ENCODE measurements at places on chromosomes 12 and 14. TPM values are rescaled to one million over a fixed set of nuclear protein-coding genes. Genes with fewer than 3 reads are reported as not detected.

- peak overlapping the region; percentile 42 for H3K27ac ChIP-seq
- no peak overlapping the region for H3K4me3 ChIP-seq
- peaks cover 33% of the 10 kb centered on the region for H3K4me1 ChIP-seq
- DNase-seq = no peak
- H3K27me3 ChIP-seq = no peaks in the 10 kb centered on the region
Measured at GRCh38 chr12:108815875-108816594, 41.3 kb downstream of the SSH1 start.

GRCh38 chr14:50985124-50985858, 41.0 kb upstream of the PYGL start:
- no peak for DNase-seq
- H3K36me3 ChIP-seq = no peaks in the 10 kb centered on the region
- no peak overlapping the region for H3K27ac ChIP-seq

Gene CDH24
- 8.4 TPM for total RNA-seq

DNA sequence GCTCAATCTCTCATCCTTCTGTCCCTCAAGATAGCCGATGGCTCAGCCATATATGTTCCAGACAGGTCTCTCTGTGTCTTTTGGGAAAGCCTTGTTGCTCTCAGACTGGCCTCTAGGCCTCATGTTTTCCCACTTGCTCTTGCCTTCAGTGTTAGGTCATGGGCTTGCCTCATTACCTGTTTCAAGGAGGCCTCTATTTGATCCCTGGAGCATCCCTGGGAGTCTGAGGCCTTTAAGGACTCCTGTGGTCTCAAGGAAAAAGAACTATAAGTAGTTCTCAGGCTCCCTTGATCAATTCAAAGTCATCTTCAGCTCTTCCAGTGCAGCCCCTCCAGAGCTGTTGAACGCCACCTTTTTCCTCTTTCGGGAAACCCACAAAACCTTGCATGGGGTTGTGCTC, 47.9 kb downstream of the NTF3 start:
- no peaks in the 10 kb centered on the region for H3K36me3 ChIP-seq
- H3K4me1 ChIP-seq = no peaks in the 10 kb centered on the region
- no peak overlapping the region for H3K4me3 ChIP-seq
- peaks cover 6% of the 10 kb centered on the region for H3K27me3 ChIP-seq
- no peak overlapping the region for H3K27ac ChIP-seq
- DNase-seq = no peak

DNA sequence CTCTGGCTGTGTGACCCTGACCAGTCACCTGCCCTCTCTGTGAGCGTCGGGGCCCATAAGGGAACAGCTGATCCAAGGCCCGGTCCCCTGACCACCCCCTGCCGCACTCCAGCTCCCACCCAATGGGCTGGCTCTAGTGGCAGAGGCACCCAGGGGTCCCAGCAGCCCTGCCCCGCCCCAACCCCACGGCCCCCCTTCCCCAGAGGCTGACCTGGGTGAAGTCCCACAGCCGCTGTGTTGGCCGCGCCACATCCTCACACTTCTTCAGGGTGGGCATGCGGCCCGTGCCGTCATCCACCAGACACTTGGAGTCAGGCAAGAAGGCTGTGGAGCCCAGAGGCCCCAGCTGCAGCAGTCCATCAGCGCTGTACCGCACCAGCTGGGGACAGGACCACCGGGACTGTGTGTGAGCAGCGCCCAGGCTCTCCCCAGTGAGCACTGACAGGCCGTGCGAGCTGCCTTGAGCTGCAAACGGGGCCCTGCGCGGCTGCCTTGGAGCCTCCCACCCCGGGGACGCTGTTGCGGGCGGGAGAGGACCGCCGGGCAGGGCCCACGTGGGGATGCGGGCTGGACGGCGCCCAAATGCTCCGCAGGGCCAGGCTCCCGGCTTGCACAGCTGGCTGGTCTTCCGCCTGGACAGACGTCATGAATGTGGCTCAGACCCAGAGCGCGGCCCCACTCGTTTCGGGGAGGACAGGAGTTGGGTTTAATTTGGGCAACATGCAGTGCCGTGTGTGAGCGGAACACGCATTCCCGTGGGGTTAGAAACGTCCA, 53.5 kb downstream of the NOC4L start:
- no peak overlapping the region for H3K27ac ChIP-seq
- H3K36me3 ChIP-seq = no peaks in the 10 kb centered on the region
- H3K4me3 ChIP-seq = no peak overlapping the region
- no peaks in the 10 kb centered on the region for H3K4me1 ChIP-seq
- DNase-seq = no peak

DNA sequence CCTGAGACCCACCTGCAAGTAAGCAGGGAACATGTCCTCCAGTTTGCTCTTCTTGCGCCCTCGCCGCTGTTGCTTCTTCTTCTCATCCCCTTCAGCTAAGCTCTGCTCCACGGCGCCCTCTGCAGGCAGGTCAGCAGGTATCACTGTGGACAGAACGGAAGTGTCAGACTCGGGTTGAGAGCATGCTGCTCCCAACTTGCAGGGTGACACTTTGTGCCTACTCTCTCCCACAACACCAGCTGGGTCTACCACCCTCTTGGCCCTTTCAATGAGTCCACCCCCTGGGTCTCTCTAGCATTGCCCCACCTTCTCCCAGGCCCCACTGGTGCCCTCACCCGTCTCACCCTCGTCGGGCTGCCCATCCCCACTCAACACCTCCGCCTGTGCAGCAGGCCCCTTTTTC, 16.7 kb downstream of the KMT2D start:
- peaks cover 98% of the 10 kb centered on the region for H3K36me3 ChIP-seq
- peak; percentile 83 for DNase-seq
- no peaks in the 10 kb centered on the region for H3K4me1 ChIP-seq

DNA sequence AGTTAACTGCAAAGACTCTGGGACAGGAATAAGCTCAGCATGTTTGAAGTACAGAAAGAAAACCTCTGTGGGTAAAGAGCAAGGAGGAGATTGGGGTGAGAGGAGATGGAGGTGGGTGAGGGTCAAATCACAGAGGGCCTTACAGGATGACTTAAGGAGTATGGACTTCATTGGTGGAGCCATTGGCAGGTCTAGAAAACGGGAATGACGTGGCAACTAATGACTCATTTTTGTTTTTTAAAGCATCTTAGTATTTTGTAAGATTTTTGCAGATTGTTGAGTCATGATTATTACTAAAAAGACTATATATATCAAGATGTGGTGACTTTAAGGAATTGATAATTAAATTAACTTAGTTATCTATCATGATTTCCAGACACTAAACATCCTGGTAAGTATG, 18.5 kb downstream of the UTP20 start:
- no peaks in the 10 kb centered on the region for H3K27me3 ChIP-seq
- H3K4me1 ChIP-seq = no peaks in the 10 kb centered on the region
- peaks cover 81% of the 10 kb centered on the region for H3K36me3 ChIP-seq
- DNase-seq = no peak

- no peaks in the 10 kb centered on the region for H3K36me3 ChIP-seq
- H3K27ac ChIP-seq = no peak overlapping the region
- H3K4me1 ChIP-seq = no peaks in the 10 kb centered on the region
- H3K4me3 ChIP-seq = no peak overlapping the region
- H3K27me3 ChIP-seq = no peaks in the 10 kb centered on the region
- no peak for DNase-seq
Measured at GRCh38 chr14:84622357-84622756, 907.6 kb upstream of the FLRT2 start.

GRCh38 chr14:100193417-100194357, 34.2 kb upstream of the DEGS2 start:
- DNase-seq = no peak
- H3K27ac ChIP-seq = peak overlapping the region; percentile 92
- H3K27me3 ChIP-seq = no peaks in the 10 kb centered on the region
- peak overlapping the region; percentile 55 for H3K4me3 ChIP-seq

Gene SMOC1
- total RNA-seq = 1.4 TPM

GRCh38 chr14:76720382-76720813, 40.9 kb upstream of the VASH1 start:
- no peak overlapping the region for H3K27ac ChIP-seq
- no peaks in the 10 kb centered on the region for H3K36me3 ChIP-seq
- H3K4me1 ChIP-seq = peaks cover 7% of the 10 kb centered on the region
- no peak overlapping the region for H3K4me3 ChIP-seq

DNA sequence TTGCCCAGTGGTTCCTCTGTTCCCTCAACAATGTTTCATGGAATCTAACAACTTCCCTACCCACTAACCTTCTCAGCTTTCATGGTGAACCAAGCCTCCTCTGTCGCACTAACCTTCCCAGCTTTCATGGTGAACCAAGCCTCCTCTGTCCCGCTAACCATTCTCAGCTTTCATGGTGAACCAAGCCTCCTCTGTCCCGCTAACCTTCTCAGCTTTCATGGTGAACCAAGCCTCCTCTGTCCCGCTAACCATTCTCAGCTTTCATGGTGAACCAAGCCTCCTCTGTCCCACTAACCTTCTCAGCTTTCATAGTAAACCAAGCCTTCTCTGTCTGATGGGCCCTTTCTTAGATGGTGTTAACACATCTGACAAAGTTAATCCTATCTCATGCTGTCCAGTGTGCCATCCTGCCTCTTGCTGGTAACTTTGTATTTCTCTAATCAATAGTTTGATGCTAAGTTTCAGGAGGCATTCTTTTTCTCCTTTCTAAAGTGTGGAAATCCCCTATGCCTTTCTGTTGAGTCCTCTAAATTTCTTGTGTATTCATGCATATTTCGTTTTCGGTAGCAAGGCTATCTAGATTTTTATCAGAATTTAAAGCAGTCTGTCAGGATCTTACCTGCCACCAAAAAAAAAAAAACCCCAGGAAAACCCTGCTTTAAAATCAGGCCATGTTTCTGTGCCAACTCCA, 26.8 kb upstream of the KCNK13 start:
- DNase-seq = no peak
- H3K27ac ChIP-seq = no peak overlapping the region
- no peaks in the 10 kb centered on the region for H3K27me3 ChIP-seq
- peaks cover 55% of the 10 kb centered on the region for H3K36me3 ChIP-seq
- no peaks in the 10 kb centered on the region for H3K4me1 ChIP-seq

GRCh38 chr12:82415402-82415801, 57.1 kb downstream of the METTL25 start:
- H3K27ac ChIP-seq = no peak overlapping the region
- no peak for DNase-seq
- no peak overlapping the region for H3K4me3 ChIP-seq
- H3K4me1 ChIP-seq = no peaks in the 10 kb centered on the region
- H3K36me3 ChIP-seq = no peaks in the 10 kb centered on the region
- H3K27me3 ChIP-seq = no peaks in the 10 kb centered on the region

DNA sequence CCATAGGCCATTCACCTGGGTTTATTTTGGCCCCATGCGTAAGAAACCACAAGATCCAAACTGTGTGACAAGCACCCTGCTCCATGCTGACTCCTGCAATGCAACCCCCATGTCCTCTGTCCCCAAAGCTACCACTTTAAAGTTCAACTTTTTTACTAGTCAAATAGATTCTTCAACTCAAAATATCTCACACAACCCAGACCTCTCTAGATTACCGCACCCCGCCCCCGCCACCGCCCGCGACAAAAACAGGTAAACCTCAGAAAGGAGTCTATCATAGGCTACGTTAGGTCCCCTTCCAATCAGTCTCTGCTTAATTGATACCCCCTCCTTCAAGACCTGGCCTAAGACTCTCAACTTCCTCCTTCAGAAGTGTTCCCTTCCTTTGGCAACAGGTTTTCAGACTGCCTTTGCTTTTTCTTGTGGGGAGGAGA, 2.2 kb downstream of the ZFP36L1 start:
- no peak for DNase-seq
- peak overlapping the region; percentile 66 for H3K4me3 ChIP-seq
- H3K27ac ChIP-seq = peak overlapping the region; percentile 100
- H3K4me1 ChIP-seq = peaks cover 37% of the 10 kb centered on the region
- H3K36me3 ChIP-seq = peaks cover 41% of the 10 kb centered on the region

- peak overlapping the region; percentile 71 for H3K4me3 ChIP-seq
- H3K27me3 ChIP-seq = peaks cover 20% of the 10 kb centered on the region
- peak overlapping the region; percentile 18 for H3K27ac ChIP-seq
- DNase-seq = peak; percentile 74
Measured at GRCh38 chr12:119989731-119990381, 820 bp downstream of the BICDL1 start.

DNA sequence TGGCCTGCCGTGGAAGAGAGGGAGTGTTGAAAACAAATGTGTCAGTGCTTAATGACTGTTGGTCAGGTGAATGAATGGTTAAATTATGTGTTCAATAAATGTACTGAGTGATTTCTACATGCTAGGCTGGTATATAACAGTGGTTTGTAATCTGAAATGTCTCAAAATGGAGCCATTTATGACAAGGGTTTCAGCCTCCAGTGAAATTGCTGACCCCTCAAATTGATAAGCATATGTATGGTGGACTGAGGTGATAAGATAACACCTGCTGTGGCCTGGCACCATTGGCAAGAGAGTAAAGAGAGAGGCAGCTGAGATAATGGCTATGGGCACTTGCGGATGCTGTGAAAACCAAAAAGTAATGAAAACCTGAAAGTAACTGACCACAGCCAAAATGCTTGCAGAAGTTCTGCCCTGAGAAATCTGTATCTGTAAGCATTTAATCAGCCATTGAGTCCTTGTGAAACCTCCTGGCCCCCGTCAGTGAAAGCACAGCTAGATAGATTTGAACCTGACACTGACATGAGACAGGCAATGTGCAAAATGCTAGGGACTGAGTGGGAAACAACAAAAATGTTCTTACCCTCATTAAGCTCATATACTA, 1.4 kb upstream of the BCAT1 start:
- DNase-seq = no peak
- no peak overlapping the region for H3K27ac ChIP-seq
- H3K4me1 ChIP-seq = peaks cover 14% of the 10 kb centered on the region
- H3K27me3 ChIP-seq = peaks cover 19% of the 10 kb centered on the region

Gene KLHL33
- not detected for total RNA-seq

Gene LAG3
- total RNA-seq = 1.4 TPM

- no peaks in the 10 kb centered on the region for H3K27me3 ChIP-seq
- H3K4me3 ChIP-seq = peak overlapping the region; percentile 21
- no peak for DNase-seq
- H3K27ac ChIP-seq = peak overlapping the region; percentile 73
Measured at GRCh38 chr12:15688838-15689625, 100.2 kb downstream of the EPS8 start.

DNA sequence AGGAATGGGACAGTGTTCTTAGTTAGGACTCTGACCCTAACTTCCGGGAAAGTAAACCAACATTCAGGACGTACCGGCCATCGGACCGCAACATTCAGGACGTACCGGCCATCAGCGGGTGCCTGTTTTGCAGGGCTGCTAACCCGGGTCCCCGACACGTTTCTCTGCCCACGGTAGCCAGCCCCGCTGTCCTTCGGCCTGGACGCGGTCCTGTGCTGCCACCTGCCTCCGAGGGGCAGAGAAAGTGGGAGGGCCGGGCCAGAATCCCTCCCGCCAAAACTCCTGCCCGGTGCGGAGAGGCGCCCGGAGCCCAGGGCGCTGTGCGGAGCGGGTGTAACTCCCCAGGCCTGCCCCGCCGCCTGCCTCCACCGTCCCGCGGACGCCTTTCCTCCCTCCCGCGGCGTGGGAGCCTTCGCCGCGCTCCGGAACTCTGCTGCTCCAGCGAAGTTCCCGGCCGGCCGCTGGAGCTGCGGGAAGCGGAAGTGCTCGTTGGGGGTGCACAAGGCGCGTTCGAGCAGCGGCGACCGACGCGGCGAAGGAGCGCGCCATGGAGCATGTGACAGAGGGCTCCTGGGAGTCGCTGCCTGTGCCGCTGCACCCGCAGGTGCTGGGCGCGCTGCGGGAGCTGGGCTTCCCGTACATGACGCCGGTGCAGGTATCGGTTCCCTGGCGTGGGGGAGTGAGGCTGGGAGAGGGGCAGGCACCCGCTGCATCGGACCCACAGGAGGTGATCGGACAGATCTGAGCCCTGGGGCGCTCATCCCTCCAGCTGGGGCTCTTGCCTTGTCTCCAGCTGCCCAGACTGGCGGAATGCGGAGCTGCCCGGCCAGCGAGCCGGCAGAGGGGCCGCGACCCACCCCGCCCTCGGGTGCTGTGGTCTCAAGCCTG, at the start of gene DDX55:
Gene DDX55 (plus strand): TSS at position 498 of the 888 bp plus-strand sequence. CDS start 50 bp downstream, at position 548.
- peak within 1 kb of the TSS; percentile 95 for H3K4me3 ChIP-seq
- peaks cover 24% of the 10 kb centered on the region for H3K4me1 ChIP-seq

All from suprapubic skin (tissue), 4 donors.